ENCODE measurements at places on chromosomes 2 and 18.

DNA sequence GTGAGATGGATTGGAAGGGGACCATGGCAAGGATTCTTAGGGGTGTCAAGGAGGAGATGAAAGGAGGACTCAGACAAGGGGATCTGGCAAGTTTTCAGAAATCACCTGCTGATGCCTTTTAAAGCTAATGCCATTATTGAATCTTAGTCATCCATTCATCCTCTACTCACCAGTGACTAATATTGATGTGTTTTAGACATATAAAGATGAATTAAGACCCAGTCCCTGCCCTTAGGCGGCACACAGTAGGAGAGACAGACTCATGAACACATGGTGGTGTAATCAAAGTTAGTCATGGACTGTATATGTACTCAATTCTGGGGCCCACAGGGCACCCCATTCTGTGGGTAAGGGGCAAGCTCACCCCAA, 56.5 kb upstream of the ATL2 start:
- DNase-seq: no peak

DNA sequence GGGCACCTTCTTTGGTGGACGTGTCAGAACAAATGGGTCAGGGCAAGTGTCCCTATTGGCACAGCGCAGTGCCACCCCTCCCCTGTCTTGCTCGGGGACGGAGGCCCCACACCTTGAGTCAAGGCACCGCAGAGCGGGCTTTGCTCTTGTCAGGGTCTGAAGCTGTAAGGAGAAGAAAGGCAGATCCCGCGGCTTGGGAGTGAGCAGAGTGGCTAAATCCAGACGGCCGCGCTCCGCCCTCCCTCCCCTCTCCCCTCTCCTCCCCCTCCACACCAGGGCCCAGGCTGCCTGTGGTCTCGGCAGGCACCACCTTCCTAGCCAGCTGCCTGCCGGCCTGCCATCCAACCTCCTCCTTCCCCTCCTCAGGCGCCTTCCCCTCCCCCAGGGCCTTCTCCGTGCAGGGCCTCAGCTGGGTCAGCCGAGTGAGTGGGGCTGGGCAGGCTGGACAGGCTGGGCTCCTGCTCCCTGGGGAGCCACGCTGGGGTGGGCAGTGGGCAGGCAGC, 25.8 kb downstream of the SPEG start:
- no peak for DNase-seq

- no peak for DNase-seq
Measured at GRCh38 chr2:99150706-99151105, 4.0 kb downstream of the TSGA10 start.

GRCh38 chr2:15997728-15998280, 57.5 kb downstream of the MYCN start:
- no peak for DNase-seq

- DNase-seq: peak; percentile 72
Measured at GRCh38 chr18:77069931-77070330, 62.7 kb downstream of the MBP start.

GRCh38 chr2:203909974-203910373, 26.6 kb upstream of the ICOS start:
- no peak for DNase-seq

DNA sequence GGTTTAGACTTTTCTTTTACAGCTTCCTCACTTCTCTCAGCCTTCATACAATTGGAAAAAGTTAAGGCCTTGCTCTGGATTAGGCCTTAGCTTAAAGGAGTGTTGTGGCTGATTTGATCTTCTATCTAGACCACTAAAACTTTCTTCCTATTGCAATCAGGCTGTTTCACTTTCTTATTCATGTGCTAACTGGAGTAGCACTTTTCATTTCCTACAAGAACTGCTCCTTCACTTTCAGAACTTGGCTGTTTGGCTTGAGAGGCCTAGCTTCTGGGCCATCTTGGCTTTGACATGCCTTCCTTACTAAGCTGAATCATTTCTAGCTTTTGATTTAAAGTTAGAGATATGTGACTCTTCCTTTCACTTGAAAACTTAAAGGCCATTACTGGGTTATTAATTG, 114.3 kb downstream of the ARHGEF4 start:
- no peak for DNase-seq

DNA sequence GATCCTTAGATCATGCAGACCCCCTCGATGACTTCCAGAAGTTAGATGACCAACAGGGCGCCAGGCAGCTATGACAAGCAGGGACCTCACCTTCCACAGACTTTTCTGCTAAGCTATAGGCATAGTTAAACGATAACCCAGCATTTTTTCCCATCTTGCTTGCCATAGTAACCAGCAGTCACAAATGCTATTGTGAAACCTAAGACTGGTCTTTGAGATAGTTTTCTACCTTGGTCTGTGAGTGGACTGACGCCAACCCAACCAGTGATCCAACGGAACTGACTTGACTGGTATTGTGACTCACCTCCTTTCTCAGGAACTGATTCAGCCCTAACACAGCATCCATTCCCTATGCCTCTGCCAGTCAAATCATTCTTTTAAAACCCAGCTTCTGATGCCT, 361.2 kb downstream of the LRRTM4 start:
- no peak for DNase-seq

- no peak for DNase-seq
Measured at GRCh38 chr2:152063325-152063924, 35.4 kb downstream of the CACNB4 start.

DNA sequence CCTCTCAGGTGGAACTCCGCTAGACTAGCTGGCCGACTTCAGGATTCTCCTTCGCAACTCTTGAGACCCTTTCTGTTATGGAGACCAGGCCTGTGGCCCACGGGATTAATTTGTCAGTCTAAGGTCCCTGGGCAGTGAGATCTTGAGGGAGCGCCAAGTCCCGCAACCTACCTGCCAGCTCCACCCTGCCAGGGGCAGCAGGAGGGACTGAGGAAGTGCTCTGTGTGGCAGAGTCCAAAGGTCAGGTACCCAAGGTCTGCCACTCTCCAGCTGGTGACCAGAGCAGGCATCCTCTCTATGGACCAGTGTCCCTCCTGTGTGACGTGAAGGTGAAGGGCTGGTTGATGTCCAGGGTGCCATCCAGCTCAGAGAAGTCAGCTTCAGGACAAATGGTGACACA, 4.3 kb upstream of the SPATA3 start:
- DNase-seq: no peak

DNA sequence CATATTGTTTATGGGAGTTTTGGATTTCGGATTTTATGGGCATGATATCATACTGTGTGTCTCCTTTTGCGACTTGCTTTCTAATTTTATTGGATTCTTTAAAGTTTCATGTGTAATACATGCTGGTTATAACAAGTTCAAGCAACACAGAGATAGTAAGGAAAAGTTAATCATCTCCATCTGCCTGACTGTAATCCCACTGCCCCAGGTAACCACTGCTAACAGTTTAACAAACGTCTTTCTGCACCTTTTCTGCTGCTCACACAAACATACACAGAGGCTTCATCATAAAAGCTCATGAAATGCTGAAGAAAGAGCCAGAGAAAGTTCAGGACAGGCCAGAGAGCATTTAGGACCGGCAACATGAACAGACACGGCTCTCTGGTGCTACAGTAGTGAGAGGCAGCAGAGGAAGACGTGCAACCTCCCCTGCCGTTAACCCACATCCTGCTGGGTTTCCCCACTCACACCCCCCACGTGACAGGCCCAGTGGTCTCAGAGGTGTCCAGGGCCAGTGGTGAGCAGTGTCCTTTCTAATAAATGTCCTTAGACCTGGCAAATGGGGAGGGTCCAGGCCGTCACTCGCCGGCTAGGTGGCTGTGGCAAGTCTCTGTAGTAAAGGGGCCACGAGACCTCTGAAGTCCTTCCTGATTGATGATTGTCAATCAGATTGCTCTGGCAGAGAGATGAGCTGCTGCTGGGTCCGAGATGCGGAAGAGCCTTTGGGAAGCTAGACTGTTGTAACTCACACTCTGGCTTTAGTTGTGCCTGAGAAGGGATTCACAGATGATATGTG, 43.0 kb upstream of the SLC1A4 start:
- peak; percentile 83 for DNase-seq

GRCh38 chr2:147860009-147860408, 15.2 kb downstream of the ACVR2A start:
- DNase-seq: no peak

Measured in activated CD4-positive, alpha-beta memory T cell treated with anti-CD3 and anti-CD28 coated beads for 36 hours (primary cell).